Vagina (tissue), 2 donors: ENCODE measurements at places on chromosomes 4 and X. TPM values are rescaled to one million over a fixed set of nuclear protein-coding genes. Genes with fewer than 3 reads are reported as not detected.
A peak's percentile ranks its signal among the peaks of the same experiment; 100 is the strongest.

Gene TMEM154
- 33.1 TPM for total RNA-seq

Gene RBBP7
- 57.9 TPM for total RNA-seq

Gene HGFAC
- not detected for total RNA-seq

Gene ATOH1
- not detected for total RNA-seq

Gene GPR82
- total RNA-seq, result not detected

Gene APLN
- not detected for total RNA-seq

Gene BST1
- 5.2 TPM for total RNA-seq

Gene KLHL13
- total RNA-seq, result 10.6 TPM

Gene SRD5A3
- total RNA-seq, result 25.5 TPM

Gene ADGRG4
- 0.25 TPM for total RNA-seq

Gene CRMP1
- total RNA-seq, result 3.4 TPM

Gene RHOXF2
- not detected for total RNA-seq

- H3K27me3 ChIP-seq, result no peaks in the 10 kb centered on the region
- no peaks in the 10 kb centered on the region for H3K36me3 ChIP-seq
- no peak overlapping the region for H3K4me3 ChIP-seq
Observed at GRCh38 chr4:123943976-123944375, 547.4 kb downstream of the SPRY1 start.

GRCh38 chr4:37815591-37815990 lies 10.9 kb upstream of the PGM2 start:
- H3K4me1 ChIP-seq, result no peaks in the 10 kb centered on the region
- no peak overlapping the region for H3K27ac ChIP-seq
- H3K27me3 ChIP-seq, result no peaks in the 10 kb centered on the region

DNA sequence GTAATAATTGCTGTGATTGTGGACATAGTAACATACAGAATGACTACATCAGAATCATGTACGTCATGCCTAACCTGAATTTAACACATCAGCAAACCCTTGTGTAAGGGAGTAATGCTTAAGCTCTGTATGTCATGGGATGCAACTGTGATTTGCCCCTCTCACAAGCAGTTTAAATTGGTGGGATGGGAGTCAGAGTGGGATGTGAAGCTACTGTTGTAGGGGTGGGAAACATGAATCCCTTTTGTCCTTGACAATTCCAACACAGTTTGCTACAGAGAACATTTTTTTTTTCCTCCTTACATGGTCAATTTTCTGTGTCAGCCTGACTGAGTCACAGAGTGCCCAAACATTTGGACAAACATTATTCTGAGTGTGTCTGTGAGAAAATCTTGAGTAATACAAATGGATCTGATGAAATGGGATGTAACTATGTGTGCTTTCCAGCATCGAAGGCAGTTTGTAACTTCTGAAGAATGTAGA lies 392.8 kb downstream of the GPM6A start:
- H3K36me3 ChIP-seq, result no peaks in the 10 kb centered on the region
- no peak overlapping the region for H3K27ac ChIP-seq
- H3K4me3 ChIP-seq, result no peak overlapping the region
- no peak for DNase-seq

- no peak overlapping the region for H3K27ac ChIP-seq
- no peaks in the 10 kb centered on the region for H3K4me1 ChIP-seq
- H3K27me3 ChIP-seq, result no peaks in the 10 kb centered on the region
- H3K4me3 ChIP-seq, result no peak overlapping the region
- no peak for DNase-seq
- no peaks in the 10 kb centered on the region for H3K36me3 ChIP-seq
Observed at GRCh38 chr4:166493924-166494345, 620.9 kb downstream of the TLL1 start.

DNA sequence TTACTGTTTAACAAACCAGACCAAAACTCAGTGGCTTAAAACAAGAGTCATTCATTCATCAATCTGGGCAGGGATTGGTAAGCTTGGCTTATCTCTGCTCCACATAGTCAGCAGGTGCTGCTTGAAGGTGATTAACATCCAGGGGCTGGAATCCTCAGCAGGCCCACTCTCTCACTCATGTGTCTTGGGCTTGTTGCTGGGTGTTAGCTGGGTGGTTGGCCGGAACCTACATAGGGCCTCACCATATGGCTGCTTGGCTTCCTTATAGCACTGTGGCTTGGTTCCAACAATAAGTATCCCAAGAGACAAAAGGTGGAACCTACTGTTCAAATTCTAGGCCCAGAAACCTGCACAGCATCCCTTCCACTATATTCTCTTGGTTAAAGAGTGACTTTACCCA lies 125.0 kb downstream of the RASGEF1B start:
- H3K27me3 ChIP-seq, result no peaks in the 10 kb centered on the region
- no peak for DNase-seq
- H3K27ac ChIP-seq, result no peak overlapping the region
- no peaks in the 10 kb centered on the region for H3K36me3 ChIP-seq

GRCh38 chrX:48806081-48806480 lies 4.2 kb downstream of the HDAC6 start:
- no peak for DNase-seq
- no peaks in the 10 kb centered on the region for H3K27me3 ChIP-seq
- no peak overlapping the region for H3K4me3 ChIP-seq
- no peak overlapping the region for H3K27ac ChIP-seq

DNA sequence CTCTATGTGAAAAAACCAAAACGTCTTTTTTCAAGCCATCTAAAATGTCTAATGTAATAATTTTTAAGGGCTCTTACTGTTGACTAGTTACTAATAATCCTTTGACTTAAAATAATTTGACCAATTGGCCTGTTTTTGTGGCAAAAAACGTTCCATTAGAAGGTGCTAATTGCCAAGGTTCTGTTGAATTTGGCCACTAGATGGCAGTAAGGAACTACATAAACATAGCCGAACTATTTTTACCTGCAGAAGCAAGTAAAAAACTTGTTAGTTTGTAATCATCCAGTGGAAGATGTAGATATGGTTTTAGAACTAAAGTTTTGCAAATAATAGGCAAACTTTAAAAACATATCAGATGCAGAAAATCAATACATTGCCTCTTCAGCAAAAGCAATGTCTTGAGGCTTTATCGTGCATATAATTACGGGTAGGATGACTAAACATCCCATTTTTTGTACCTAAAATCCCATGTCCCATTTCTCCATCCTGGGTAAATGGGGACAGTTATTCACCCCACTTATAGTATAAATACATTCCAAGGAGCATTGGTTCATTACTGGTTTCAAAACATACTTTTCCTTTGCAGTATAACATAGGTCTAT lies 57.6 kb downstream of the PROM1 start:
- no peak for DNase-seq
- no peaks in the 10 kb centered on the region for H3K4me1 ChIP-seq
- H3K27me3 ChIP-seq, result no peaks in the 10 kb centered on the region
- no peak overlapping the region for H3K4me3 ChIP-seq
- H3K36me3 ChIP-seq, result no peaks in the 10 kb centered on the region

DNA sequence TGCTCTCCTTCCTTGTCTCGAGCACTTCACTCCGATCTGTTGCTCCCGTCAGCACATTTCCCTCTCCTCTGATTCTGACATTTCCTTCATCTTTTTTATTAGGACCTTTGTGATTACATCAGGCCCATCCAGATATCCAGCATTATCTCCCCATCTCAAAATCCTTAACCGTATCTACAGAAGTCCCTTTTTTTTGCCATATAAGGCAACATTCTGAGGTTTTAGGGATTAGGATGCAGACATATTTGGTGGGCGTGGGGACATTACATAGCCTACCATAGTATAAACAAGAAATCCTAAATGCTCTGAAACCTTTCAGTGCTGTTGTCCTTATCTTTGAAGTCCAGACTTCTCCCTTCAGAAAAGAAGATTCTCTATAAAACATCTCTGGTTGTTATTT lies 505.0 kb upstream of the PITX2 start:
- H3K4me1 ChIP-seq, result no peaks in the 10 kb centered on the region
- no peaks in the 10 kb centered on the region for H3K27me3 ChIP-seq
- H3K36me3 ChIP-seq, result no peaks in the 10 kb centered on the region
- no peak overlapping the region for H3K27ac ChIP-seq

DNA sequence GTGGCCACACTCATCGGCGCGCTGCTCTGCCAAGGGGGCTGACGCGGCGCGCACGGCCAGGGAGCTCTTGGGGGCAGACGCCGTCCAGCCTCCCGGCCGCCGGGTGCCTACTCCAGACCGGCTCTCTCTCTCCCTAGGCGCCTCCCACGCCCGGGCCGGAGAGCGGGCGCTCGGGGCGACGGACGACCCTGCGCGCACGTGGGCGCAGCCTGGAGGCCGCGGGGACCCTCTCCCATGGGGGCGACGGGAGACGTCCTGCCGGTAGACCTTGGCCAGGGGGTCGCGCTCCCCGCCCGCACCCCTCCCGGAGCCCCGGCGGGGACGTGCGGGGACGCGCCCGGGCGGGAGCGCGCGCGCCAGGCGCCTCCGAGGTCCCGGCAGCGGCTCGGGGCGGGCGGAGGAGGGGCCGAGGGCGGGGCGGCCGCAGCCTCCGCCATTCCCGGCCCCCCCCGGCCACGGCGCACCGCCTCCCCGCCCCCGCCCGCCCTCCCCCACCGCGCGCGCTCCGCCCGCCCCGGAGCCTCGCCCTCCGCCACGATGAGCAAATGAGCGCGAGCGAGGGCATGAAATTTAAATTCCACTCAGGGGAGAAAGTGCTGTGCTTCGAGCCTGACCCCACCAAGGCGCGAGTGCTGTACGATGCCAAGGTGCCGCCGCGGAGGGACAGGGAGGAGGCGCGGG lies at the start of gene MSL3:
Gene MSL3 (plus strand): TSS at position 519 of the 681 bp plus-strand sequence. CDS start 27 bp downstream, at position 546.
- H3K4me3 ChIP-seq, result peak within 1 kb of the TSS; percentile 44
- no peaks in the 10 kb centered on the region for H3K27me3 ChIP-seq
- peak within 1 kb of the TSS; percentile 90 for H3K27ac ChIP-seq
- no peaks in the 10 kb centered on the region for H3K4me1 ChIP-seq
- DNase-seq, result no peak
- no peaks in the 10 kb centered on the region for H3K36me3 ChIP-seq

- H3K4me1 ChIP-seq, result no peaks in the 10 kb centered on the region
- H3K4me3 ChIP-seq, result no peak overlapping the region
- H3K27ac ChIP-seq, result no peak overlapping the region
- no peak for DNase-seq
- no peaks in the 10 kb centered on the region for H3K36me3 ChIP-seq
- no peaks in the 10 kb centered on the region for H3K27me3 ChIP-seq
Observed at GRCh38 chr4:150781191-150781590, 199.2 kb downstream of the MAB21L2 start.

DNA sequence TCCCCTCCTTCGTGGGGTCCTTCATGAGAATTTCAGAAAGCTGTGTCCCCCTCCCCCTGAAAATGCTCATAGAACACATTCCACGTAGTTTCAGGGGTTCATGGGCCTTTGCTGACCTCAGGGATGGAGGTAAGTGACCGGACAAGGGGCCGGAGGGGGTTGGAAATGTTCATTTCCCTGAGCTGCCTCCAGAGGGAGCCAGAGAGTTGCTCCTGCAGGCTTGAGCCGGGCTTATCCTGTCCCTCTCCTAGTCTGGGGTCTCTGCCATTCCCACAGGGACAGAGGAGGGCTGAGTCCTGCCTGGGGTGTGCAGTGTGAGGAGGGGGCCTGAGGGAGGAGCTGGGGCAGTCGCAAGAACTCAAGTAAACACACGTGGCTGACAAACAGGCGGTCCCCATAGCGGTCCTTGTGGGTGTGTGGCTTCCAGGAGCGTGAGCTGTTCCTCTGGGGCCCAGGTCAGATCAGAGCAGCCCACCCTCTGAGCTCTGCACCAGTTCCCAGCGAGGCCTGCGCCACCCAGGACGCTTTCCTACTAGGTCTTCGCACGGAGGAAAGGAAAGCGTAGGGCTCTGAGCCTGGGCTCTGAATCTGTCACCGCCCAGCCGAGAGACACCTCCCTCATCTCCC lies 62.5 kb downstream of the WFS1 start:
- no peak overlapping the region for H3K4me3 ChIP-seq
- H3K4me1 ChIP-seq, result no peaks in the 10 kb centered on the region
- no peaks in the 10 kb centered on the region for H3K36me3 ChIP-seq
- no peaks in the 10 kb centered on the region for H3K27me3 ChIP-seq
- DNase-seq, result no peak
- H3K27ac ChIP-seq, result no peak overlapping the region

DNA sequence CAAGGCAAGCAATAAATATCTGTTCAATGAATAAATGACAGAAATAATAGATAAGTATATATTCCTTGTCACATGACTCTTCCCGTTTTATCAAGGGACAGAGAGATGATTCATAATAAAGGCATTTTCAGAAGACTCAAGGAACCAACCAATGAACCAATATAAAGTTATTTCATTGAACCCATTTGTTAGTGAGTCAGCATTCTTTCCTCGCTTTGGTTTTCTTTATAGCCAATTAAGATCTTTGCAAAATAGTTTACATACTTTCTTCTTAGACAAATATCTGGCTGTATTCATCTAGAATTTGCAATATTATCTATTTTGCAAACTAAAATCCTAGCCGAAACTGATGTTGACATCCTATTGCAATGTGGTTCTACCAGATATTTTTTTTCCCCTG lies 269.4 kb downstream of the IL15 start:
- H3K4me1 ChIP-seq, result no peaks in the 10 kb centered on the region
- DNase-seq, result no peak
- no peak overlapping the region for H3K27ac ChIP-seq
- no peaks in the 10 kb centered on the region for H3K36me3 ChIP-seq
- no peaks in the 10 kb centered on the region for H3K27me3 ChIP-seq
- H3K4me3 ChIP-seq, result no peak overlapping the region

DNA sequence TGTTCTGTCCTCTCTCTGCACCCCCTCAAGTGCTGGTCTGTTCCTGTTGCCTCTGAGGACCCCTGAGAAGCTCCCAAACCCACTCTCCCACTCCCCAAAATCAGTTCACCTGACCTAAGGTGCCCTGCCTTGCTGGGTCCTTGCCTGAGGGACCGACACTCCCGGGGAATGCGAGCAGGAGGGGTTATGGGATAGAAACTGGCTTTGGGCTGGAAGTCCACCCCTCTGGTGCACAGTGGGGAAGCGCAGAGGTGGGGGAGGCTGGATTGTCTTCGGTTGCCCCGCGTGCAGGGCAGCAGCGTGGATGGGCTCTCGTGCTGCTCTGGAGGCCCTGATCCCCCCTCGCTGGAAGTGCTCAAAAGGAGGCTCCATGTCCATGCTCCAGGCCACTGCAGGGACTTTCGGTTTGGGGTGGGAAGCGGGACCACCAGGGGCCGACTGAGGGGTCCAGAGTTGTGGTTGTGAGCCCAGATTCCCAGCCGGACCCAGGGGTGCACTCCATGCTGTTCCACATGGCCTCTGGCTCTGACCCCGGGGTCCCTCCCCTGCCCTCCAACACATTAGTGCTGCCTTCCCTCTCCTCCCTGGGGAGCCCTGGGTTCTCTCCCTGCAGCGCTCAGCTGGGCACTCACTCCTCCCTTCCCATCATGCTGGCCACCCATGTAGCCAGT lies 7.6 kb downstream of the SORCS2 start:
- no peak overlapping the region for H3K4me3 ChIP-seq
- DNase-seq, result no peak
- no peaks in the 10 kb centered on the region for H3K27me3 ChIP-seq
- peak overlapping the region; percentile 72 for H3K27ac ChIP-seq
- H3K4me1 ChIP-seq, result peaks cover 23% of the 10 kb centered on the region
- no peaks in the 10 kb centered on the region for H3K36me3 ChIP-seq
